ENCODE measurements at places on chromosomes 3 and 15.
A peak's percentile ranks its signal among the peaks of the same experiment; 100 is the strongest.

DNA sequence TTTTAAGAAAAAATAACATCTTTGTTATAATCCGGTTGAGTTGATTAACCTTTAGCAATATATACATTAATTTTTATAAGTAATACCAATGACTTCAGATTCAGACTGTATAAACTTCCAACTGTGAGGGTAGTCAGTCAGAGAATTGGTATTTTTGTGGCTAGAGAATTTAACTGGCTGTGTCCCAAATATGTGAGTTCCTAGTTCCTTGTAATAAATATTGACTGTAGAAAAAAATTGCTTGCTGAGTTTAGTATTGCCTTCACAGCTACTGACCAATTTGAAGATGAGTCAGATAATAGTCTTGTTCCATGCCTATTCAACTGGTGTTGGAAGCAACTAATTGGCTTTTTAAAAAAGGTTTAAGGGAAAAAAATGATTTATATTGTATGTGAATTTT lies 210.8 kb downstream of the GAP43 start:
- no peak for DNase-seq

DNA sequence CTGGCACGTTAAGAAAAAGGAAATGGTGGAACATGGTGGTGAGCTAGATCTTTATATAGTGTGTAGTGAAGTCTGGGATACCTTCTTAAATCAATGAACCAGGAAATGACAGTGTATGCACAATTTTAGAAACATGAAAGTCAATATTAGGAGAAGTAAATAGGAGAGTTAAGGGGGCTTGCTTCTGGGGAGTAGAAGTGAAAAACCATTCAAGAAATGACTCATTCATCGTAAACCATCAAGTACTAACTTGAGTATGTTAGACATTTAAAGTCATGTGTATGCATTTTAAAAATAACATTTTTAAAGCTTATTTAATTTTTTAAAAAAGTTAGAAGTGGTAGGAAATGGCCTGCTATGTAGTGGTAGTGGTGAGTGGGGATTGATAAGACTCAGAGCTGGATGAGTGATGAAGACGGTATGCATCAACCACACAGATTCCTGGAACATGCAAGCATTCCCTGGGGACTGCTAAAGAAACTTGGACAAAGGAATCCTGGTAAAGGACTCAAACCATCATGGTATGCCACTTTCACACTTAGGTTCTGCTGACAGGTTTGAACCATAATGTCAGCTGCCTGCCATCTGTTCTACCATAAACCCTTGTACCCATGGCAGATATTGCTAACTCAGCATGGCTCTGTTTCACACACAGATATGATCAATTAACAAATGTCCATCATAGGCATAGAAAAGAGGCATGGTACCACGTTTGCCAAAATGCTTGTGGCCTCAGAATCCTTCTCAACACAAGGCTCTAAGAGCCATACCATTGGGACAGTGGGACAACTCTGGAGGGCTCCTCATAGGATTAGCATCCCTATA lies 28.9 kb upstream of the MITF start:
- DNase-seq: no peak

- no peak for DNase-seq
These were observed 149.1 kb downstream of the FNDC3B start for GRCh38 chr3:172188511-172188910.

DNA sequence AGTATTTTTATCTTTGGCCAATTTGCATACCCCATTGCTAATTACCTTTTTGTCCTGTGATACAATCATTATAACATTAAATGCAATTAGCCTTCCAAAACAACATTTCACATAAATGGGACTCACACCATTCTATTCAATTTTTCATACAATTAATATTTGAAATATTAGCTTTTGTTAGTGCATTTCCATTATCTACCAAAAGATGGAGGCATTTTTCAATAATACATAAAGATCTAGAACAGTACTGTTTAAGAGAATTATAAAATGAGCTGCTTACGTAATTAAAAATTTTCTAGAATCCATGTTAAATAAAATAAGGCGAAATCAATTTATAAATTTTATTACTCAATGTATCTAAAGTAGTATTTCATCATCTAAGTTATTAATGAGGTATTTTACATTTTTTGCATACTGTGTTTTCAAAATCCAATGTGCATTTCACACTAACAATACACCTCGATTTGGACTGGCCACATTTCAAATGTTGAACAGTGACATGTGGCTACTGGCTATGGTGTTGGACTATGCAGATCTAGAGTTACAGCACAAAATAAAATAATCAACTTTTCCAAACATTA lies 74.3 kb downstream of the TJP1 start:
- no peak for DNase-seq

GRCh38 chr3:162743091-162743490 lies 1246.5 kb downstream of the OTOL1 start:
- DNase-seq: no peak

- DNase-seq: no peak
These were observed 55.0 kb downstream of the TMEM39A start for GRCh38 chr3:119408243-119408950.

GRCh38 chr3:66496746-66497145 lies 4.1 kb downstream of the LRIG1 start:
- DNase-seq: no peak

DNA sequence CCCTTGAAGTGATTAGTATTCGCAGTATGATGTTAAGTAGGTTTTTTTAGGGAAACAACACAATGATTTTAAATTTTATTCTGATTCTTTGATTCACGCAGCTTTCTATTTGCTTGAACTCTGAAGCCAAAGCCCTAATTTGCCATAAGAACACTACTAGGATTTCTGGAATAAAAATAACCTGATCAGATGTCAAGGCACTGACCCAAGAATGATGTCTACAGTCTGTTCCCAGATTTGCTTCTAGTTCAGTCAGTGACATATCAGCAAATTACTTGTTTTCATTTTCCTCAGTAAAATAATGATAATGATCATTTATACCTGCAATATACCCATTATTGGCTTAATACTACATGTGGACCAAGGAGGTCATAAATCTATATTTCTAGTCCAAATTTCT lies 179.5 kb upstream of the EIF1B start:
- no peak for DNase-seq

DNA sequence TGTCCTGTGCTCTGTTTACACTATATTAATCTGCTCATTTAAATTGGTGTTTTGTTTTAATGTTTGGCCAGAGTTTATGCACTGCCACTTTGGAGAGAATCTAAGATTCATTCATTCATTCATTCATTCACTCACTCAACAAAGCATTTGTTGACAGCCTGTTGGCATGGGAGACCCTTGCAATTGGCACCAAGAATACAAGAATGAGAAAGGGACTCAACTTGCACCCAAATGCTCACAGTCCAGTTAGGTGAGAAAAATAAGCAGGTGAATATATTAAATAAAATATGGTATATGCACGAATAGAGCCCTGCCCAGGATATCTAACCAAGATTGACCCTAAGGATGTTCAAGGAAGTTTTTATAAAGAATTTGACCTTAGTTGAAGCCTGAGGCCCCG lies 80.4 kb downstream of the TGFBR2 start:
- no peak for DNase-seq

- DNase-seq: no peak
These were observed 6.0 kb upstream of the B3GNT5 start for GRCh38 chr3:183247011-183247589.

GRCh38 chr3:127371334-127371733 lies 83.5 kb upstream of the PRR20G start:
- no peak for DNase-seq

- no peak for DNase-seq
These were observed 134.5 kb upstream of the PRICKLE2 start for GRCh38 chr3:64359735-64360134.

DNA sequence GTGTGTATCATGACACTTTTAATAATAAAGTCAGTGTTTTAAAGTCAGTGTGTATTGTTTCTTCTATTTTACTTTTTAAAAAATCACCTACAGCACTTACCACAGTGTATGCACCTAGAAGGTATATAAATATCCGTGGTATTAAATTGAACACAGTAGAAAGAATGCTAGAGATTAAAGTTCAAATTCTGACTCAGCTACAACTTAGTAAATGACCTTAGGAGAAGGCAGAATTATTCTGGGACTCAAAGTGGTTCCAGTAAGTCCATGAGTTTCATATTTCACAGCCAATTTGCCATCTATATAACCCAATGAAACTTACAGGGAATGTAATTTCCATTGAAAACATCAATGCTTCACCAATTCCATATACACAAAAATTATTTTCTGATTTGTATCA lies 52.7 kb upstream of the MAP4 start:
- DNase-seq: no peak

- DNase-seq: no peak
These were observed 259.3 kb downstream of the MAGI1 start for GRCh38 chr3:65779390-65779789.

DNA sequence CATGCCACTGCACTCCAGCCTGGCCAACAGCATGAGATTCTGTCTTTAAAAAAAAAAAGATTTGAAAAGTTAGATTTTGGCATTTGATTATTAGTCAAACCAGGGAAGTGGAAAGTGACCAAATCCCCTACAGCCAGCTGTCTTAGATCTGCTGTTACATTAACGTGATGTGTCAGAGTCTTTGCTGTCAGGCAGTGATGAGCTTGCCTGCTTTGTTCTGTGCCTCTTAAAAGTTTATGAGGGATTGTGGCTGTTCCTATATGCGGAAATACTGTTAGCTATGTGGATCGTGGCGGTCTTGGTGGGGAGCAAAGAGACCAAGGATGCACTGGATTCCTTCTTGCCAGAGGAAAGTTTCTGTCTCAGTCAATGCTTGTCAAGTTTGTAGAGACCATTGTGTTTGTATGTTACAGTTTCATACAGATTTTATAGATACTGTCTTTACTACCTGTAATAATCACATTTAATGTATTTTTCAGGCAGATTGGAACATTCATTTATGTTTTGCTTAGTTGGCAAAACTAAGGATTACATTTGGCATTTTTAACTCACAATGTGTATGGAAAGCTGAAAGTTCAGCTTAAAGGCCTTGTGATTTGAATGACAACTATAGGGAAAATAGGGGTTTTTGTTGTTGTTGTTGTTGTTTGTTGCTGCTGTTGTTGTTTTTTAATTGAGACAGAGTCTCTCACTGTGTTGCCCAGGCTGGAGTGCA lies 137.4 kb downstream of the VPS8 start:
- DNase-seq: no peak

DNA sequence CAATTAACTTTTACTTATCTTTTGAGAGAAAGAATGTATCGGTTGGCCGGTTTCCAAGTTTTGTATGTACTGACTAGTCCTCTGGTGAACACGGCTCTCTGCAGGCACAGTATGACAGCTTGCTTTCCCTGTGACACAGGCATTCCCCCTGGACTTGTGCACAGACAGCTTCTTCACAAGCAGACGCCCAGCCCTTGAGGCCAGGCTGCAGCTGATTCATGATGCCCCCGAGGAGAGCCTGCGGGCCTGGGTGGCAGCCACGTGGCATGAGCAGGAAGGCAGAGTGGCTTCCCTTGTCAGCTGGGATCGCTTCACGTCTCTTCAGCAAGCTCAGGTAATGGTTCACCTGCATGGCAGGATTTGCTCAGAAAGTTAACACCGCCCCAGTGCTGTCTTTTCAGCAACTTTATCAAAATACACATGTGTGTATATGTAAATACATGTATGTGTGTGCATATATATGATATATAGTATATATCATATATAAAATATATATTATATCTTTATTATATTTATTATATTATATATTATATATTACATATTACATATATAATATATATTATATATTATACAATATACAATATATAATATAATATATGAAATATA lies 25.5 kb downstream of the FAN1 start:
- no peak for DNase-seq

- DNase-seq: peak; percentile 19
These were observed 14.3 kb downstream of the SUCLG2 start for GRCh38 chr3:67640023-67640660.

GRCh38 chr3:157131861-157132260 lies 28.1 kb downstream of the CCNL1 start:
- no peak for DNase-seq

DNA sequence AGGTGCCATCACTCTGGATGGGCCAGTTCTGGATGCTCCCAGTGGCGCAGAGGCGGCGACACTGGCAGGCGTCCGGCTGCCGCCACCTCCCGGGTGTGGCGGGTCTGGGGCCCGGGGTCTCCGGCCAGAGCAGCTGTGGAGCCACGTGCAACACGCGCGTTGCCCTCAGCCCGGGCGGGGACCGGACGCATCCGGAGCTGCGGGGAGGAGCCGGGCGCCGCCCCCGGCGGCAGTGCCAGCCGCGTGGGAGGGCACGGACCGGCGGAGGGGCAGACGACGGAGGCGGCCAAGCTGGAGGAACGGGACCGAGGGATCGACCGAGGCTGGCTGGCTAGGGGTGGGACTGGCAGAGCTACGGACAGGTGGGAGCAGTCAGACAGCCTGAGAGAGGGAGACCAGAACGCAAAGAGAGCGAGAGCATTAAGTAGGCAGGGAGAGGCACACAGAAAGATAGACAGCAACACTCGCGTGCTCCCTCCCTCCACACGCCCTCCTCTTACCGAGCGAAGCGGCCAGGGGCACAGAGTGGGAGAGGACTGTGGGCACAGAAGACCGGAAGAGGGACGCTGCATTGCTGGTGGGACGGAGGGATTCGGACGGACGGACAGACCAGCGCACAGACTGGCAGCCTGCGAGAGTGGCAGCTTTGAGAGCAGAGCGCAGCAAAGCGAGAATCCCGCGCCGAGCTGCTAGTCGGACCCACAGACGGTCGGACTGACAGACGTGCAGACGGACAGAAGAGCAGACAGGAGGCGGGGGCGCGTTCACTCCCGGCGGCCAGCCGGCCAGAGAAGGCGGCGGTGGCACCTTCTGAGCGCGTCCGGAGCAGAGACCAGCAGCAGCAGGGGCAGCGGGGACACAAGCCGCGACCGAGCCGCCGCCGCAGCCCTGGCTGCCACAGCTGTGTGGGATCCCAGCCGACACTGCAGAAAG lies at the start of gene ARPP21:
Gene ARPP21, plus strand, starts transcription at position 272 of the 933 bp plus-strand sequence. CDS start 42,227 bp downstream, outside the sequence.
- DNase-seq: peak; percentile 68

GRCh38 chr3:164418414-164418813 lies 659.9 kb downstream of the SI start:
- no peak for DNase-seq

DNA sequence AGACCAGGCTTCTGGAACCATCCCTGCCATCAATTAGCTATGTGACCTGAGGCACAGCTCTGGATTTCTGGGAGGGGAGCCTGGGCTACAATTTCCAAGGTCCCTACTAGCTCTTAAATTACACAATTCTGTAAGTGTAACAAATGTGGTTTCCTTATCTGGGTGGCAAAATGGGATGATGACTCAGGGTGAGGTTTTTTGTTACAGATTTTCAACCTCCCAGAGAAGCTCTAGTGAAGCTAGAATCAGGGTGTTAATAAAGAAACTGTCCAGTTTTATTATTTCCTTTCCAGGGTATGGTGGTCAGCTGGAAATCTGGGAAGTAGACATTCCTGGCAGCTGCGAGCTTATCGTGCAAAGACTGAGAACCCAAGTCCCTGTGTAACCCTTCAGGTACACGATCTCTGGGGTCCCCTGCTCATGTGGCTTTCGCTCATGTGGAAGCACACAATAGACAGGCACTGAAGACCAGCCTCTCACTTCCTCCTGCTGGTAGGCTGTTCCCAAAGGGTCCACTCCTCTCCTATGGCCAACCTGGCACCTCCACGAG lies 7.3 kb downstream of the RAB27A start:
- DNase-seq: no peak
